ENCODE measurements at places on chromosomes 4 and X.
A peak's percentile ranks its signal among the peaks of the same experiment; 100 is the strongest.

DNA sequence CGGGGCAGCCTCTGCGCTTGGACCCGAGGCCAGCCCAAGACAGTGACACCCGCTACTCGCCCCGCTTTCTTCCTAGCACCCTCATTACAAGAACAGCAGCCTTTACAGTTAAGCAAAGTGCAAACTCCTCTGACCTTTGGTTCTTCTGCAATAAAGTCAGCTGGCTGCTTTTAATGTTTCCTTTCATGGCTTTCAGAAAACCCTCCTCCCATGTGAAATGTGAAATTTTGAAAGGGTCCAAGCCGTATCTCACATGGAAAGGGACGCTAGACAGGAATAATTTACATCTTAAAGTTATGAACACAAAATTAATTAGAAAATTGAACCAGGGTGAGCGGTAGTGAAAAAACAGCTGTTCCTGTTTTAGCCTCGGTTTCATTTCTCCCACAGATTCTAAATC, 520.1 kb upstream of the FRG1 start:
- DNase-seq, result no peak

DNA sequence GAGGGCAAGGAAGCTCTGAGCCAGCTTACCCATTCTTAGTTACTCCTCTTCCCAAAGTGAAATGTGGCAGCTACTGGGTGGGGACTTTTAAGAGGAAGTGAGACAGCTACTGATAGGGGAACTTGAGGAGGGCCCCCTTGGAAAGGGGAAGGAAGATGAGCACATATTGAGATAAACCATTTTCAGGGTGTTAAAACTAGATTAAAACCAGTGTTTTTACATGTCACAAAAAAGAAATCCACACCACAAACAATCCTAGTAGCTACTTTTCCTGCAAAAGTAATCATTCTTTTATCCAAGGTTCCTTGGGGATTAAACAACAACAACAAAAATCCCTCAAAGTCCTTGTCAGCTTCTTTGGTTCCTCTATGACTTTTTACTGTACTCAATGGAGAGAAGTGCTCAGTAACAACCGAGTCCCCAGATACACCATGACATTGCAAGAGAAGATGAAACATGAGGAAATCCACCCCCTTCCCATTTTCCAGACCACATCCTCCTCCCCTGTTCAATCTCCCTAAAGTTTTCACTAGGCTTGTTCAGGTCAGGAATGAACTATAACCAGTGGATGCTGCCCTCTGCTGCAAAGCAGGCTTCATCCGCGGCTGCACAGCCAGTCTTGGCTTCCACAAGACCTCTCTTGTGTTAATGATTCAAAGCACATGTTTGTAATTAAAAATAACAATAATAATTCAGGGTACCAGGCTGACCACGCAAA, 113.5 kb upstream of the TMEM164 start:
- DNase-seq, result peak; percentile 82

DNA sequence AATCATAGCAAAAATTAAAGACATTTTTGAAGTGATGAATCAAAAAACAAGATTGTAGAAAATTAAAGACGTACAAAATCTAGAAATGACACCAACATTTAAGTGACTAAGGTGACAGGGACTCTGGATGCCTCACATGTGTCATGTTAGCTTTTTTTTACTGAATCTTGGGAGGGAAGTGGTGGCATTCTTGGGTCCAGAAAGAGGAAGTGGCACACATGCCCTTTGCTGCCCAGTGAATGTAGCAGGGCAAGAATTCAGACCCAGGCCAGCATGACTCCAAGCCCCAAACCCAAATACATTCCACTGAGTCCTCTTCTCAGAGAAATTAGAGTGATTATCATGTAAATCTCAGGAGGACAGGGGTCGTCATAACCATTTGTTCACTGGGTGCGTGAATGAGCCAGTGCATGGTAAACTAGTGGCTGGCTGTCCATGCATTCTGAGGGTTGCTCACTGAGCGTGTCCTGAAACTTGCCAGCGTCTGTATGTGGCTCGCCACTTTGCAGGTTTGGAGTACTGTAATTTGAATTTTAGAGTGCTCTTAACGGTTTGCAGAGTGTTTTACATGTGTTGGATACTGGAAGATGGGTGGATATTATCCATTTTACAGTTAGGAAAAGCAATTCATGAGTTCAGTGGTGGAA, 55.4 kb upstream of the TBC1D14 start:
- DNase-seq, result peak; percentile 67

- no peak for DNase-seq
These were observed 876.5 kb downstream of the RAPGEF2 start for GRCh38 chr4:159979351-159979750.

DNA sequence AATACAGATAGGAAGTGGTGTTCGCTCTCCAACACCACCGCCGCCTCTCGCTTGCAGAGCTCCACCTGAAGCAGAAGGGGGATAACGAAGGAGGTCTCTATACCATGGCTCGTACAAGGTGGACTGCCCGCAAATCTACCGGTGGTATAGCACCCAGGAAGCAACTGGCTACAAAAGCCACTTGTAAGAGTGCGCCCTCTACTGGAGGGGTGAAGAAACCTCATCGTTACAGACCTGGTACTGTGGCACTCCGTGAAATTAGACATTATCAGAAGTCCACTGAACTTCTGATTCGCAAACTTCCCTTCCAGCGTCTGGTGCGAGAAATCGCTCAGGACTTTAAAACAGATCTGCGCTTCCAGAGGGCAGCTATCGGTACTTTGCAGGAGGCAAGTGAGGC, 5.2 kb upstream of the BMP15 start:
- peak; percentile 4 for DNase-seq

DNA sequence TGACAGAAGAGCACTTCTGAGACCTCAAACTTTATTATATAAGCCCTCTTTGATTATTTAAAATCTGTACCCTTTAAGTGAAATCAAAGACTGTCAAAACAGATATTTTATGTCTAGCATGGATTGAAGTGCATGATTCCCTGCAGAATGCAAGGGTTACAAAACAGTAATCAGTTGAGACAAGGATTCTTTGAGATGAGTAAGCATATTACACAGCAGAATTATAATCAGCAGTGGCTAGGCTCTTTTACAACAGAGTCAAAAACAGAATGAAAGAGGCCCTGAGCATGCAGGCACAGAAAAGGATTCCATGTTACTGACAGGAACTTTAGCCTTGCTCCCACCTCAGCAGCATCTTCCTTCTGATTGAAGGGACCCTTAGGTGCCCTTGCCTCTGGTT, 487.9 kb upstream of the GALNT7 start:
- DNase-seq, result no peak

GRCh38 chr4:173413036-173413435, 14.1 kb upstream of the SCRG1 start:
- DNase-seq, result peak; percentile 58

DNA sequence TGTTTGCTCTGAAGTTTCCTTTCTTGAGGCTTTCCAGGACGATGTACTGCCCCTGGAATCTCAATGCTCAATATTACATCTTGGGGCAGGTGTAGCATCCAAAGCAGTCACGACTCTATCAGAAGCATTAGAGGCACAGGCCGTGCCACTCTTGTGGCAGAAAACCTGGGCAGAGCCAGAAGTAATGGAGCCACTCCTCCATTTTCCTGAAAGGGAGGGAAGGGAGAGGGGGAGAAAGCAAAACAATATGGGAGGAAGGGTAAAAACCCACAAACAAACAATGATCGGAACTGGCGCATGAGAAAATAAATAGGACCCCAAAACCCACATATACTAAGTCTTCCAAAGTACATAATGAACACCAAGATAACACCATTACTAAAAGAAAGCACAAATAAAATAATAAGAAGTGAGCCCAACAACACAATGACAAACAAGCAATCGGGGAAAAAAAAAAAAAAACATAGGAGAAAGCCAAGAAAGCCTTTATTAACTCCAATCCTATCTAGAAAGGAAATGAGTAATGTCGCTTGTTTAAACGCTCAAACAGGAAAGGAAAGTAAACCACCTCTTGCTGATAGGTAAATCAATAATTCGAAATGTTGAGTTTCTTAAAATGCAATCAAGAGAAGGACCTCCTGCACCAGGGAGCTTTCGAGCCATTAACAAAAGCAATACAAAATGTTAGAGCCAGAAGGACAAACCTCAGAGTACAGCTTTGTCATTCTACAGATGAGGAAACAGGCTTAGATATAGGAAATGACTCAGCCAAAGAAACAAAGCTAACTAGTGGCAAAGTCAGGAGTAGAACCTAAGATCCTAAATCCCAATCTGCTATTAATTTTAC, 117.4 kb downstream of the ATRX start:
- peak; percentile 56 for DNase-seq

GRCh38 chrX:69070949-69071650, 94.2 kb downstream of the PJA1 start:
- DNase-seq, result no peak

DNA sequence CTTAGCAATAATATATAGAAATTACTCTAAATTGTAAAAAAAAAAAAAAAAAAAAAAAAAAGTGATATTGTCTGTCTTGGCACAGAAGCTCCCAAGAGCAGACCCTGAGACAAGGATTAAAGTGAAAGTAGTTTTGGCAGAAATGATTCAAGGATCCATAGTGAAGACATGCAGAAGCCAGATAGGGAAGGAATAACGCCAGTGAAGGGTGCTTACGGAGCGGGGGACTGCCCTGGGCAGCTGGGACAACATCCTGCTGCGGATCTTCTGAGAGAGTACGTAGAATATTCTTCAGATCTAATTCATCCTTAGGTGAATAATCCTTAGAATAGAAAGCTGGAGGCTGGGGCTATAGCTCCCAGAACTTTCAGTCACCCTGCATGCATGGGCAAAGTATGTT, 39.8 kb downstream of the ARHGAP24 start:
- no peak for DNase-seq

DNA sequence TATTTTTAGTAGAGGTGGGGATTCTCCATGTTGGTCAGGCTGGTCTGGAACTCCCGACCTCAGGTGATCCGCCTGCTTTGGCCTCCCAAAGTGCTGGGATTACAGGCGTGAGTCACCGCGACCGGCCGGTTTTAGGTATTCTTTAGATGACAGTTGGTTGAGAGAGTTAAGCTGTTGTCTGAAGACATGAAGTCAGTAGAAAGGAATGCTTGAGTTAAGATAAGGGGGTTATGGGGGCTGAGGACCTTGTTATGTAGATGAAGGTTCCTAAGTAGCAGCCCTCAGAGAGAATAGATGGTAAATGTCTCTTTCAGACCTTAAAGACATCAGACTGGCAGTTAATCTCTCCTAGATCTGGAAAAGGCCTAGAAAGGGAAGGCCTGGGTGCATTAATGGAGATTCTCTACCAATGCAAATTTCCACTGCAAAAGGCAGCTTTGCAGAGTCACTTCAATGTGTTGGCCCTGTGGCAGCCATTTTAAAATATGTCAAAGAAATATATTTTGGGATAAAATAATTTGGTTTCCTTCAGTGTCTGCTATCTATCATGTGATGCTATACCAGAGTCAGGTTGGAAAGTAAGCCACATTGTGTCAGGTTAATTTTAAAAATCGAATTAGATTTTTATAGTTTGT, 6.4 kb upstream of the ZNF674 start:
- DNase-seq, result no peak

- DNase-seq, result no peak
These were observed 177.5 kb upstream of the TTC29 start for GRCh38 chr4:147123146-147123545.

DNA sequence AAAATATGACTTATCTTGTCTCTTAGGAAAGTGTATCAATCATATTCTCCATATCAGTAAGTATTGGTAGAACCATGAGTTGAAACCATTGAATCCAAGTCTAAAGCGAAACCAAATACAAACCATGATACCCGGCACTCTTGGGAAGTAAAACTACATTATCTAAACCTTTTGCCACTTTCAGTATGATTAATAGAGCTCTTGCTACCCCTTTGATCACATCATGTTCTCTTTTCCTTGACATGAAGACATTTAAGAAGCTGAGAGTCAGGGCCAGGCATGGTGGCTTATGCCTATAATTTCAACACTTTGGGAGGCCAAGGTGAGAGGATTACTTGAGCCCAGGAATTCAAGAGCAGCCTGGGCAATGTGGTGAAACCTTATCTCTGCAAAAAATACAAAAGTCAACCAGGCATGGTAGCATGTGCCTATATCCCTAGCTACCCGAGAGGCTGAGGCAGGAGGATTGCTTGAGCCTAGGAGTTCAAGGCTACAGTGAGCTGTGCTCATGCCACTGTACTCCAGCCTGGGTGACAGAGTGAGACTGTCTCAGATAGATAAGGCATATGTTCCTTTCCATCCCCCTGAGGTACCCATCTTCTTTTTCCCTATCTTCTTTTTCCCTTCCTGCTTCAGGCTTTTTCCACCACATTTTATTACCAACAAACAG, 45.4 kb downstream of the CEP135 start:
- DNase-seq, result peak; percentile 66

DNA sequence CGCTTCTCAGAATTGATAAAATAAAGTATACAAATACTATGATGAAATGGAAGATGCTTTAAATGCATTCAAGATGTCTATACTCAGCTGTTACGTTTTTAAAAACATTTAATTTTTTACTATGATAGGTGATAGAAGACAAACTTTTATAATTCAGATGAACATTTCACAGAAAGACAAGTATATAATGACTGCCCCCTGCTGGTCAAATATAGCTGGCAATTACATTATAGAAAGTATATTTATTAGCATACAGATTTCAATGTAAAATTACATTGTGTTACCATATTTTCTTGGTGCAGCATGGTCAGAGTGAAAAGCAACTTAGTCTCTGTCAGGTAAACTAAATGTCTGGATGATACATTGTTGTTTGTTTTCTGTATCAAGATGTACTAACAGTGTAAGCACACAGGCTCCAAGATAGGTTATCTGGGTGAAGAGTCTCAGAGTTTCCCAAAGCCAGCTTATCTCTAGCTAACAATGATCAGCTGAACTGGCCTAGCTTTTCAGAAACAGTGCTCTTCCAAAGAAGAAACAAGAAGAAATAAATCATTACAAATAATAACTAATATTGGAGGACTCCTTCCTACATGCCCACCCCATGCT, 54.1 kb downstream of the SRPX start:
- DNase-seq, result peak; percentile 32

- DNase-seq, result no peak
These were observed 78.7 kb downstream of the SUPT20HL2 start for GRCh38 chrX:24235084-24235710.

DNA sequence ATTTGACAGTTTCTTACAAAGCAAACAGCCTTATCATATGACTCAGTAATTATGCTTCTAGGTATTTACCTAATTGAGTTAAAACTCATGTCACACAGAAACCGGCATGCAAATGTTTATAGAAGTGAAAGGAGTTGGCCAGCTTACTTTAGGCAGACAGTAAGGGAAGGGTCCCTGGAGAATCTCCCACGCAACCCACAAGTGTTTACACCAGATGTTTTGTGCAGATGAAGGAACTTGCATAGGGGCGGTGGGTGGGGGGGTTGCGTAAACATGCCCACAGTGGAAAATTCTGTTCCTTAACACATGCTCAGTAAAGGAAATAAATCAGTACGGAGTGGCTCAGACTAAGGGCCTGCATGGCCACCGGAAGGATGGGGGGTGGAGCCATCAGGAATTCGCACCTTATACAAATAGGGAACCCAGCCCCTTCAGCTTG, 330.5 kb upstream of the AADAT start:
- DNase-seq, result no peak

DNA sequence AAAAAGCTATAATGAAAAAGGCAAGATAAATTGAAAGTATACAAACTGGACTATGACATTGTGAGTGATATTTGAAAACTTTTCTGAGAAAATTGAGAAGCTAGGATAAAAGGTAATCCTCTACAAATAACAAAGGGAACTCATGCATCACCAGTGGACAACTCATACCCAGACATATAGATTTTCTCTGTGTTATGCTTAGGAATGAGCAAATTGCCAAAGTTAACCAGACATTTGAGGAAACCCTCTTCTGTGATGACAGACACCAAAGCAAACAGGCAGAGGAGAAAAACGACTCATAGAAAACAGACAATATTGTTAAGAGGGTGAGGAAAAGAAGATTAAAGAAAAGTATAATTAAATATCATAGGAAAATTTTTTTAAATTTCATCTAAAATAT, 186.5 kb downstream of the MAB21L2 start:
- DNase-seq, result no peak

GRCh38 chrX:352181-352580, 33.6 kb upstream of the GTPBP6 start:
- DNase-seq, result no peak

Data from inflammatory macrophage treated with lipopolysaccharide for 4 hours (primary cell).